ENCODE measurements at places on chromosomes 16 and 17.
A peak's percentile ranks its signal among the peaks of the same experiment; 100 is the strongest.

DNA sequence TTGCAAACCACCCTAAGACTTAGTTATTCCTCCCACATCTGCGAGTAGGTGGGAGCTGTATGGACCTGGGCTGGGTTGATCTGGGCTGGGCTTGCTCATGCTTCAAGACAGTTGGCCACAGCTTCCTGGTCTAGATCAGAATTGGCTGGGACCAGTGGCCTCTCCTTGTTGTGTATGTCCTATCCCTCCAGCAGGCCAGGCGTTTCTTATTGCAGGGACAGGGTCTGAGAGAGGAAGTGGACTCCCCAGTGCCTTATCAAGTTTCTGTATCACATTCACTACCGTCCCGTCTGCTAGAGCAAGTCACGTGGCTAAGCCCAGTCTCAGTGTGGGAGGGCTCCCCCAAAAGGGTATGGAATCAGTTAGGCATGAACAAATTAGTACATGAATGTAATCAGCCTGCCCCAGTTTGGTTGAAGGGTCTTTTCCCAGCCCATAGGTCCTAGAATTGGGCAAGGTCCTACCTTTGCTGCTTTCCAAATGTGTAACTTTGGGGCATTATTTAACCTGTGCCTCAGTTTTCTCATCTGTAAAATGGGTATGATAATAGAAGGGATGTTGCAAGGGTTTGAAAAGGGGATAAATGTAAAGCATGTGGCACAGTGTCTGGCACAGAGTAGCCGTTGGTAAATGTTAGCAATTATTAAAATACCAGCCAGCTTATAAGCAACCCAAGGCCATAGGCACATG is 36.0 kb downstream of the NKD1 start:
- peak; percentile 71 for DNase-seq

DNA sequence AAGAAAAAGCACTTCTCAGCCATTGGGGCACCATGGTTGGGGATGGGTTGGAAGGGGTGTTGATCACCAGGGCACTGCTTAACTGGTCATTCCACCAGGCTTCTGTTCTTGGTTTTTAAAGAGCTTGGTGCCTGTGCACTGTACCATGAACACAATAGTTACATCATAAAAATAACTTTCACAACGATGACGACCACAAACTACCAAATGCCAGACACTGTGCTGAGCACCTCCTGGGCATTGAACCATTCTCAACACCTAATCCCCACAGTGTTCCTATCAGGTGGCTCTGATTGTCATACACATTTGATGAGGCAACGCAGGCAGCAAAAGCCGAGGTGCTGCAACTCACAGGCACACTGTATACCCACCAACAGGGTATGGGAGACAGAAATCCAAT is 208.0 kb downstream of the FOXL1 start:
- DNase-seq: no peak

GRCh38 chr16:58329135-58329534 is 34.3 kb upstream of the PRSS54 start:
- no peak for DNase-seq

DNA sequence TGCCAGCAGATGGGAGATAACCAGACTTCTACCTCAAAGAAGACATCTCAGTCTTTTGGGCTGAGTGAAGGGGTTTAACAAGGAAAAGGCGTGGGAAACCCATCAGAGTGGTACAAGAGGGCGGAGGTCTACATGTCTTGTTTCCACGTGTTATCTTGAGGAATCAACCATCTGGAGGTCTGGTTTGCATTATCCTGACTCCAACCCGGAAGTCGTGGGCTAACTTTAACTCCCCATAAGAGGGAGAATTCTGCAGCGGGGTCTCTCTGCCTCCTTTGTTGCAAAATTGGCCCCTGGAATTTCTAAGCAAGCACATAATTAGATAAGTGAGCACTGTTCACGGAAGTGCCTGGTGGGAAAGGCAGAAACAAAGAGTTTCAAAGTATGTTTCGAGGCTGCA is 398.7 kb upstream of the C16orf82 start:
- DNase-seq: no peak

GRCh38 chr17:55563363-55563762 is 52.1 kb upstream of the SMIM36 start:
- DNase-seq: no peak

- DNase-seq: no peak
Observed at GRCh38 chr17:2427910-2428309, 27.1 kb upstream of the MNT start.

- no peak for DNase-seq
Observed at GRCh38 chr17:81470944-81471817, 41.4 kb downstream of the ACTG1 start.

- peak; percentile 29 for DNase-seq
Observed at GRCh38 chr17:81685108-81685507, 1.3 kb downstream of the HGS start.

DNA sequence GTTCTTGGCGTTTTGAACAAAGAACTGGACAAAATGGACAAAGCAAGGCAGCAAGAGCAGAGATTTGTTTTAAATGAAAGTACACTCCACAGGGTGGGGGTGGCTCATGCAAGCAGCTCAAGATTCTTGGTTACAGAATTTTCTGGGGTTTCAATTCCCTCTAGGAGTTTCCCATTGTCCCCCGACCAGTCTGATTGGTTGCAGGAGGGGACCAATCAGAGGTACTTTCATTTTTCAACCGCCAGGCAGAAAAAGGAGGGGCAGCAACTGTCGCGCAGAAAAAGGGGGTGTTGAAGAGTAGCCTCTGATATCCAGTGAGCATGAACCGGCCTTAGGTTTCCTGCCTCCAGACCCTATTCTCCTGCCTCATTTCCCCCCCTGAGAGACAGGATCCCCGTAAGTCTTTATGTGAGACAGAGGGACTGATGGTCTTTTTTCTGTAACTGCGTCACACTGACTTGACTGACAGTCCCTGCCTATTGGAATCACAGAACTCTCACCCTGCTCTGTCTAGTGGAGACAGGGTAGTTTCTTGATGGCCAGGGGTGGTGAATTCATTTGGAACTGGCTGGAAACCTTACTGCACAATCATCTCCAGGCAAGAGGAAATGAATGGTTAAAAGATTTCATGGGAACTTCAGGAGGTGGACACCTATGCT is 59.4 kb upstream of the ALOX12 start:
- no peak for DNase-seq

DNA sequence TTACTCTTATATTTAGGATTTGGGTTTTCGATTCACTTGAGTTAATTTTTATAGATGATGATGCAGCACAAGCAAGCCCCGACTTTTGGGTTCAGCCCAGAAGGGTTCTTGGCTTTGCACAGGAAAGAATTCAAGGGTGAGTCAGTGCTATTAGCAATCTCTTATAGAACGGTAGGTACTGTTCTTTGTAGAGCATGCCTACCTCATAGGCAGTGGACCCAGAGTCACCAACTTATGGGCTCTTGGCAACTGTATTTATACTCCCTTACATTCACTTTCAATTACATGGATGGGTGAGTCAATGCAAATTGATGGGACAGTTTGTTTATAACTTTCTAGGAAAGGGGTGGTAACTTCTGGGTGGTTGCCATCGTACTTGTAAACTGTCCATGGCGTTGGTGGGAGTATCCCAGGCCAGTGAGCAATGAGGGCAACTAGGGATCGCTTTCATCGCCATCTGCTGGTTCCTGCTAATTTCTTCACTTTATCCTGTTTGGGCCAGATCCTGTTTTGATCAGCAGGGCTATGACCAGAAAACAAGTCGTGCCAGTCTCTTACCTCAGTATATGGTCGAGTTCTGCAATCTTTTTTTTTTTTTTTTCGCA is 362.6 kb downstream of the CNTNAP4 start:
- peak; percentile 38 for DNase-seq

GRCh38 chr16:12311877-12312276 is 335.3 kb downstream of the SNX29 start:
- DNase-seq: no peak

GRCh38 chr17:50513495-50513894 is 5.3 kb downstream of the MYCBPAP start:
- DNase-seq: no peak

GRCh38 chr17:49841548-49841947 is 6.3 kb downstream of the TAC4 start:
- DNase-seq: no peak

DNA sequence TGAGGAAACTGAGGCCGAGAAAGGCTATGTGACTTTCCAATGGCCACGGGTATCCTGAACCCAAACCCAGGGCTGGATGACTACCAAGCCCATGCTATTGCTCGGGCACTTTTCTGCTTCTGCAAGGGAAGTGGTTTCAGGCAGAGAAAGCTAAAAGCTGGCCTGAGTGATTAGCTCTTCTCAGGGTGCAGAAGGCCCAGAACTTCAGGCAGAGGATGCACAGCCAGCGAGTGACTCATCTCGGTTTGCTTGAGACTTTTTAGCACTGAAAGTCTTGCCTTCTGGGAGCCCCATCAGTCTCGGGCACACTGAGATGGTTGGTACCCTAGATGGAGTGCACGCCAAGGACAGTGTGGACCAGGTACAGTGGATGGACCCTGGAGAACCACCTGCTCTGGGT is 129.5 kb upstream of the SDK2 start:
- DNase-seq: no peak

DNA sequence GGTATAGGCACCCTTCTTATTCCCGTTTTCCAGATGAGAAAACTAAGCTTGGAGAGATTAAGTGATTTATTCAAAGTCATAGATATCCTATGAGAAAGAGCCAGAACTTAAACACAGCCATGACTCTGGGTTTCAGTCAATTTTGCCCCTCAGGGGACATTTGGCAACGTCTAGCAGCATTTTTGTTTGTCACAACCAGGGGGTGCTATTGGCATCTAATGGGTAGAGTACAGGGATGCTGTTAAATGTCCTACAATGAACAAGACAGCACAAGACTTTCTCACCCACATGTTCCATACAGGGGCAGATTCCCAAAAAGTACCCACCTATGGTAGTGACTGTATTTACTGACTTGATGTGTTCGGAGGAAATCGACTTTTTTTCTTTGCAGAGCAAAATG is 4.8 kb upstream of the SHISA9 start:
- DNase-seq: peak; percentile 73

- DNase-seq: no peak
Observed at GRCh38 chr16:13982451-13982850, 62.5 kb downstream of the ERCC4 start.

DNA sequence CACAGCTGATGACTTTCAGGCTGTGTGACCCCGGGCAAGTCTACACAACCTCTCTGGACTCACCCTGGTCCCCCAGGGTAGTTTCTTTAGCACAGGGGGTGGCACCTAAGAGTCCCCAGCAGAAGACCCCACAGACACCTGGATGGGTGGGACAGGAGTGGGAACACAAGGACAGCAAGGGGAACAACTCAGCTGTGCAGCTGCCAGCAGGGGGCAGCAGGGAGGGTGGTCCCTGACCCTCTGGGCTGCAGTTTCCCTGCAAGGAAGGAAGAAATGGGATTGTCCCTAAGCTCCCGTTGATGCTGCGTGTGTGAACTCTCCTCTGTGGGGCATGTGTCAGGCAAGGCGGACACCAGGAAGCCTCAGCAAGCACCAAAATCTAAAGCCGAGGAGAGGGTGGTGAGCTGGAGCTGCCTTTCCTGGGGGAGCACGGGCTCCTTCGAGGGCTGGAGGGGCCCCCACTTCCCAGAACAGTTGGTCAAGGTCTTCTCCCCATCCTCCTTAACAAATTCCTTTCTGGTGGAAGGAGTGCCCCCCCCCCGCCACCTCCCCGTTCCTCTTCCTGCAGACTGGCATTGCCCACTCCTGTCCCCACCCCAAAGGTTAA is 24.1 kb upstream of the CDH5 start:
- peak; percentile 55 for DNase-seq

DNA sequence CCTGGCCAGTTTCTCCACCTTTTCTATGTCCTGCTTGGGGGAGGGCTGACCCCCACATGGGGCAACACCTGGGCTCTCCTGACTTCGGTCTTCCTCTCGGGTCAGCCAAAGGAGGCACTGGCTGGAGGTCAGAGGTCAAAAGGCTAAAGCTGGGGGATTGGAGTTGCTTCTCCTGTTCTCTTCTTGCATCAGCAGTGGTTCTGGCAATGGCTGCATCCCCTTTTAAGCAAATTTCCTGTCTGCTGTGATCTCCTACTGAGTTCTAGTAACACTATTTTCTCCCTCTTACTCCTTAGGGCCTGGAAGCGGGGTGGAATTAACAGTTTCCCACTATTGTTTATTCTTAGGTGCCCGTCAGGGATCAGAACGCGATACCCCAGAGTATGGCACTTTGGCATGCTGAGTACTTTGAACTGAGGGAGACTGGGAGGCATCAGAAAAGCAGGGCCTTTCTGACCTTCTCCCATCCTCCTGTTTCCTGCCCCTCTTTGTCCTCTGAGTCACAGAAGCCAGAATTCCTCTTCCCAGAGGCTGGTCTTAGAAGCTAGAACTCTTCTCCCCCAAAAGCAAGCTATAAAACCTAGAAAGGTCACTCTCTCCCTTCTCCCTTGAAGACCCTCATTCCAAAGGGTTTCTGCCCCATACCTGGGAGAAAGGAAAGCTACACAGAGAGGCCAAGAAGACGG is 268.2 kb downstream of the STX8 start:
- no peak for DNase-seq

GRCh38 chr16:73670836-73671820 is 623.2 kb upstream of the ZFHX3 start:
- no peak for DNase-seq

- no peak for DNase-seq
Observed at GRCh38 chr17:4605826-4606225, 21.5 kb downstream of the SMTNL2 start.

DNA sequence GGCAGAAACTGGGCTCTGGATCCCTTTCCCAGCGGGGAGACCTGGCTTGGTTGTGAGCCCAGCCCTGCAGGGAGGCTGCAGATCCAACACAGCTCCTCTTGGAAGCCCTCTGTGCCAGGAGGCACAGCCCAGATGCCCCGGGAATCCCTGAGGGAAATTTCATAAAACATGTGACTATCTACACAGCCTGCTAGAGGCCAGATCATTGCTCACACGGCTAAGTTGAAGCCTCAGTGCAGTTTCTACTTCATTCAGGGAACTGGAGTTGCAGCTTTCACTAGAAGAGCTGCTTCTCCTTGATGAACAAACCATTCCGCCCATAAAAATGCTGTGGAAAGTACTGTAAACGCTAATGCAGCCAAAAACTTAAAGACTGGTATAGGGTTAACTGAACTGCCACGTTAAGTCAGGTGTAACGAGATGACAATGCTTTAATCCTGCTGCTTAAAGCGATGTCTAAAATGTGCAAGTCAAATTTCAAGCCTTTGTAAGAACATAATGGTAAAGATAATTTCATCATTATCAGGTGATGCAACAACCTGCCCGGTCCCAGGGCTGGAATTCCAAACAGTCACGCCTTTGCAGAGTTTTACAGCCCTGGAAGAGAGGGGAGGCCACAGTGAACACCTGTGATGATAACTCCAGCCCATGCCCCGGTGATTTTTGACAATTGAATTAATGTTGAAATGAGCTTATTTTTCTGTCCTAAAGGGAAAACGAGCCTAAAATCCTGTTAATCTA is 172.5 kb downstream of the ZFHX3 start:
- DNase-seq: no peak

DNA sequence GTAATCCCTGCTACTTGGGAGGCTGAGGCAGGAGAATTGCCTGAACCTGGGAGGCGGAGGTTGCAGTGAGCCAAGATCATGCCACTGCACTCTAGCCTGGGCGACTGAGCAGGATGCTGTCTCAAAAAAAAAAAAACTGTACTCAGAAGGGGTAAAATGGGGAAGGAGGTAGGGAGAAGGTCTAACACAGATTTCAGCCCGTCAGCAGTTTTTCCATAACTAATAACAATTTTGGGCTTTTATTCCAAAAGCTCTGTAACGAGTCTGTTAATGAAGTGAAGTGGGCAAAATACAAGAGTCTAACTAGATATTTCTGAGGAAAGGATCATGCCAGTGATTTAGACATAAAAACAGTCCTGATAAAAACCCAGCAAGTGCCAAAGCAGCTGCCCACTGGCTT is 10.8 kb downstream of the ZNF821 start:
- DNase-seq: no peak

Data from hematopoietic multipotent progenitor cell treated with erythropoietin and hydrocortisone succinate and interleukin-3 and kit ligand, for 6 days (in vitro differentiated cells).